SHP77 treated with DMSO at 0.1 percent for 48 hours (cell line): ENCODE measurements at places on chromosomes 2 and 18.

- DNase-seq: no peak
Measured at GRCh38 chr2:238879043-238879442, 31.2 kb downstream of the TWIST2 start.

DNA sequence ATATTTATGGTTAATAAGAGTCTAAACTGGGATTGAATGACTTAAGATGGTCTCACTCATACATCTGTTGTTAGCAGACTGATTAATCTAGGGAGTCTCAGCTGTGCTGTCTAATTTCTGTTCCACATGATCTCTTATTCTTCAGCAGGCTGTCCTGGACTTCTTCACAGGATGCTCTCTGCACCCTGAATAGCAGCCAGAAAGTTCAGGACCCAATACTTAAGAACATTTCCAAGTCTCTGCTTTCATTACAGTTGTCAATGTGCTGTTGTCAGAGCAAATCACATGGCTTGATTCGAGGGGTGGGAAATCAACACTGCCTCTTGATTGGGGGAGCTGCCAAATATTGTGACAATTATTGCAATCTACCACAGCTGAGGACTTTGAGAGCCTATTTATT lies 627.1 kb upstream of the SLC8A1 start:
- no peak for DNase-seq

GRCh38 chr2:71897137-71897480 lies 250.6 kb downstream of the CYP26B1 start:
- no peak for DNase-seq

GRCh38 chr2:26916128-26916692 lies 54.2 kb upstream of the MAPRE3 start:
- no peak for DNase-seq

DNA sequence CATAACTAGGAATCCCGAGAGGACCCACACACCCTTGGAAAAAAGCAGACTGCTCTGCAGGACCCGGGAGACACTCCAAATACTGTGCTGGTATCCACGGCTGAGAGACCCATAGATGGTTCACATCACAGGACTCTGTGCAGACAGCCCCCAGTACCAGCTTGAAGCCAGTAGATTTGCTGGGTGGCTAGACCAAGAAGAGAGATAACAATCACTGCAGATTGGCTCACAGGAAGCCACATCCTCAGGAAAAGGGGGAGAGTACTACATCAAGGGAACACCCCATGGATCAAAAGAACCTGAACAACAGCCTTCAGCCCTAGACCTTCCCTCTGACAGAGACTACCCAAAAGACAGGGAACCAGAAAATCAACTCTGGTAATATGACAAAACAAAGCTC lies 223.8 kb upstream of the LRATD1 start:
- no peak for DNase-seq
